ENCODE measurements at places on chromosomes 1 and 21.

- DNase-seq: no peak
These were observed 41.0 kb downstream of the KCNH1 start for GRCh38 chr1:211092955-211093354.

GRCh38 chr1:16258591-16259135 is 21.7 kb upstream of the CPLANE2 start:
- DNase-seq: no peak

DNA sequence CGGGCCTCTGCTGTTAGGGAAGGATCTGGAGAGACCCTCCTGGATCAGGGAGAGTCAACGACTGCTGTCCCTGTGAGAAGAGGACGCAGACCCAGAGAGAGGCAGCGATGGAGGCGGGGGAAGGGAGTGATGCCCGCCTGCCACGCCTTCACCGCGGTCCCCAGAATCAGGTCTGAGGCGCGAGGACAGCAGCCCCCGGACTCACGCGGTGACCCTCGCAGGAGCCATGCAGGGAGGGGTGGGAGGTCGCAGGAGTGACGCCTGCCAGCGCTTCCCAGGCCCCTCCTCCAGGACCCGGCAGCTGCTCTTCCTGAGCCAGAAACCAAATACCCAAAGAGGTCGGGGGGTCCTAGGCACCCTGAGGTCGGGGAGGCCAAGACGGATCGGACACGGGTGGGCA is 6.2 kb upstream of the TNFRSF4 start:
- no peak for DNase-seq

GRCh38 chr1:70633004-70633403 is 221.9 kb downstream of the CTH start:
- DNase-seq: no peak

GRCh38 chr1:28160782-28161266 is 15.7 kb downstream of the PTAFR start:
- DNase-seq: no peak

DNA sequence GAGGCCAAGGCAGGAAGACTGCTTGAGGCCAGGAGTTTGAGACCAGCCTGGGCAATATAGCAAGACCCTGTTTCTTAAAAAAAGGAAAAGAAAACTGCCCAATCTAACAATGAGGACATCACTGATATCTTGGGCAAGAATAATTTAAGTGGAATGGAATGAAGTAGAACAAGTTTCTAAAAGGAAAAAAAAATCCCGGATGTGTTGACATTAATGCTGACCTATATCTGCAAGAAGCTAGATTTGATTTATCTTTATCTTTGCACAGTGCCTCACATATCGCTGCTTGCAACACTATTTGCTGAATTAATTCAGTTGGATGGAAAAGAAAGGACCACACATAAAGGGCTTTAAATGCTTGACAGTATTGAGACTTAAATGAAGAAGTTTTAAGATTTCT is 27.8 kb downstream of the DIPK1A start:
- no peak for DNase-seq

DNA sequence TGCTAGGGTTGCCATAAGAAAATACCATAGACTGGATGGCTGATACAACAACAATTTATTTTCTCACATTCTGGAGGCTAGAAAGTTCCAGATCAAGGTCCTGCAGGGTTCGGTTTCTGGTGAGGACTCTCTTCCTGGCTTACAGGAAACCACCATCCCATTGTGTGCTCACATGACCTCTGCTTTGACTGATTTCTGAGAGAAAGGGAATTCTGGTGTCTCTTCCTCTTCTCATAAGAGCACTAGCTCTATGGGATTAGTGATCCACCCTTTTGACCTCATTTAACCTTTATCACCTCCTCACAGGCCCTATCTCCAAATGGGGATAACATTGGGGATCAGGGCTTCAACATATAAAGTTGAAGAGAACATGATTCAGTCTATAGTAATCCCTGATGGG is 47.5 kb downstream of the MRPL39 start:
- no peak for DNase-seq

DNA sequence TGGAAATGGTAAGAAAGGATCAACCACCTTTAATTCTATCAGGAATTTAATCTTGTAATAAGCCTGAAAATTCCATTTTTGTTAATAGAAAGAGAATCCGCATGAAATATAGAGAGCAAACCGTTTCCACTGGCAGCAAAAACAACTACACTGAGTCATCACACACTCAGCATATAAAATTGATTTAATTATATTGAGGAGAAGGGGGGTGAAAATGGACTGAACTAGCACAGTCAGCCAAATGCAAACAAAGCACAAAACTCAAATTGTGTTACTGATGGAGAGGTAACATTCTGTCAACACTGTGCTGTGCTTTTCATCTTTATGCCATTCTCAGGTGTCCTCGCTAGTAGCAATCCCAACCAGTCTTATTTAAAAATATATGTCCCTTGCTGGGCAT is 1583.9 kb downstream of the MRPL39 start:
- DNase-seq: no peak

DNA sequence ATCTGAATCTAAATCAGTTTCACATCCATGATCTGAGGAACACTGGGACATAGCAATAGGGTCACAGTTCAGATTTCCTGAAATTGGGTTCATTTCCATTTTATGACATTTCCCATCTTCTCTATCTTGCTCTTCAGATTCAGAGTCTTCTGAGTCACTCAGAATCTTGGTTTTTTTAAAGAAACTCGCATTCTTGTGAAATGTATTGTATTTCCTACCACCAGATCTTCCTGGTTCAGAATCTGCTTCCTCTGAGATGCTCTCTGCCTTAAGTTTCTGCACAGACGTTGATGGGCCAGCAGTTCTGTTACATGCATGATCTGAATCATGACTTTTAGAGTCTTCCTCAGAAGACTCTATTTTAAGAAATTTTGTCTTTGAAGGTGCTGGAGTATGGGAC is 15.5 kb upstream of the PSMG1 start:
- DNase-seq: no peak

GRCh38 chr1:42135426-42135825 is 17.8 kb upstream of the GUCA2B start:
- DNase-seq: no peak

DNA sequence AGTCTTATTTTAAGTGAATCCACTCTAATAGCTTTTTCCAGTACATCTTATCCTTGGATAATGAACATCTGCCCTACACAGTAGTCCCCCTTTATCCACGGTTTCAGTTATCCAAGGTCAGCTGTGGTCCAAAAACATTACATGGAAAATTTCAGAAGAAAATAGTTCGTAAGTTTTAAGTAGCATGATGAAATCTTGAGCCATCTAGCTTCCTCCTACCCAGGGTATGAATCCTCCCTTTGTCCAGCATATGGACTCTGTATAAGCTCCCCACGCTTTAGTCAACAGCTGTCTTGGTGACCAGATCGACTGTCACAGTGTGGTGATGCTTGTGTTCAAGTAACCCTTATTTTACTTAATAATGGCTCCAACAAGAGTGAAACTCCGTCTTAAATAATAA is 2.6 kb downstream of the GLRX2 start:
- no peak for DNase-seq

- DNase-seq: peak; percentile 49
These were observed 24.4 kb downstream of the SNAP47 start for GRCh38 chr1:227759341-227760300.

DNA sequence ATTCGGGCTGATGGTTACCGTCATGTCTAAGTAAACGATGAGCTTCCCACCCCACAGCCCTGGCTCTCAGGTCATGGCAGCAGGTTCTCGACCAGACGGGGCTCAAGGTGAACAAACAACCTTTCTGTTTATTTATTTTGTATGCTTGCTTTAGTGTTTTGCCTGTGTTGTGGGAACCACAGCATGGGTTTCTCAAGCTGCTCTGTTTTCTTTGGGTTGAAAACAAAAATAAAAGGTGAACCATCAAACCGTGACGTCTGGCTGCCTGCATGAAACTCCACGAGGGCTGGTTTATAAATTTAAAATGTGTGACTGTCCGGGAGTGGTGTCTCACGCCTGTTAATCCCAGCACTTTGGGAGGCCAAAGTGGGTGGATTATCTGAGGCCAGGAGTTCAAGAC is 28.0 kb downstream of the TMEM51 start:
- DNase-seq: no peak

DNA sequence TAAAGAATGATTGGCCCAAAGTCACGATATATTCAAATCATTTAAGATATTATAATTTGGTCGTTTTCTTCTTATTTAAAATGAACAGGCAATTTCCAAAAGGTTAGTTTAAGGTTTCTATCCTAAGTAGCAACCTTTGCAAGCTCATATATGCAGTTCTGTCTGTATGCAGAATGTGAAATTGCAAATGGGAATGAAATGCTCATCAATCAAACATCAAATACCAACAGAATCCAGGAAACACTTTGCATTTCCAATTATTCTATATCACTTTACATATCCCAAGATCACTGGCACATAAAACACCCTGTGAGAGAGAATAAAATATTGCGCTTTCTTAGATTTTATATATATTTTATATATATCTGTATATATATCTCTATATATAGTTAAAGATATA is 237.3 kb downstream of the NRIP1 start:
- DNase-seq: no peak

GRCh38 chr21:44816761-44817505 is 929 bp downstream of the SUMO3 start:
- no peak for DNase-seq

GRCh38 chr1:22876359-22877111 is 96.1 kb downstream of the LACTBL1 start:
- peak; percentile 59 for DNase-seq

DNA sequence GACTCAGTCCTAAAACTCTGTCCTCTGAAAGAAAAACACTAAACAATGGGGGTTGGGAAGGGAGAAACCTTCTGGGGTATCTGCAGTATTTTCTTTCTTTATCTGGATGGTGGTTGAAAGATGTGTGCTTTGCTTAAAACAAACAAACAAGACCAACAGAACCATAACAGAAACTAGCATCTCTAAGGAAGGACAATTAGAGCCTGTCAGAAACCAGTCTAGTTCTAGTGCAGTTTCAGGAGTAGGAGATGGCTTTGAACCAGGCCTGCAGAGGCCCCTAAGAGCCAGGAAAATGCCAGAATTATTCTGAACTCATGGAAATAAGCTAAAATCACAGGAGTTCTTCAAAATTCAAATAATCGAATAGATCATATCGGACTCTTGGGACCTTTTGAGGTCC is 18.5 kb downstream of the ILDR2 start:
- no peak for DNase-seq

- no peak for DNase-seq
These were observed 3.2 kb upstream of the C1orf74 start for GRCh38 chr1:209787551-209787950.

Data from iPS-NIHi11 (cell line).